Fibroblast of mammary gland (primary cell): ENCODE measurements at places on chromosomes 3 and 15.
A peak's percentile ranks its signal among the peaks of the same experiment; 100 is the strongest.

DNA sequence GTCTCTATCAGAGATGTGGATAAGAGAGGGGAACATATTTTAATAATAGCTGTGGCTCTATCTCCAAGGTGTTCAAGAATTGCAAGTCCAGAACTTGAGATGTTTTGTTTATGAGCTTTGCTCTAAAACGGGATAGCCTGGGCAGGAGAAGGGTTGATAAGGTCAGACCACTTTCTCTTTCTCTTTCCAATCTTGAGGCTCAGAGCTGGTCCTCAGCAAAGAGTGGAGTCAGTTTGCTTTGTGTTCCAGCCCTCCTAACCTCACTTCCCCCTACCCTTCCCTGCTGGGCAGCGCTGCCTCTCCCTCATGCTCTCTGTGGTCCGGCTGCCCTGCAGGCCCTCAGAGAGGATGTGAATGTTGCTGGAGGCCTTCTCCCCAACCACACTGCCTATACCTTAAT is 13.8 kb downstream of the KLHL6 start:
- no peak for DNase-seq

DNA sequence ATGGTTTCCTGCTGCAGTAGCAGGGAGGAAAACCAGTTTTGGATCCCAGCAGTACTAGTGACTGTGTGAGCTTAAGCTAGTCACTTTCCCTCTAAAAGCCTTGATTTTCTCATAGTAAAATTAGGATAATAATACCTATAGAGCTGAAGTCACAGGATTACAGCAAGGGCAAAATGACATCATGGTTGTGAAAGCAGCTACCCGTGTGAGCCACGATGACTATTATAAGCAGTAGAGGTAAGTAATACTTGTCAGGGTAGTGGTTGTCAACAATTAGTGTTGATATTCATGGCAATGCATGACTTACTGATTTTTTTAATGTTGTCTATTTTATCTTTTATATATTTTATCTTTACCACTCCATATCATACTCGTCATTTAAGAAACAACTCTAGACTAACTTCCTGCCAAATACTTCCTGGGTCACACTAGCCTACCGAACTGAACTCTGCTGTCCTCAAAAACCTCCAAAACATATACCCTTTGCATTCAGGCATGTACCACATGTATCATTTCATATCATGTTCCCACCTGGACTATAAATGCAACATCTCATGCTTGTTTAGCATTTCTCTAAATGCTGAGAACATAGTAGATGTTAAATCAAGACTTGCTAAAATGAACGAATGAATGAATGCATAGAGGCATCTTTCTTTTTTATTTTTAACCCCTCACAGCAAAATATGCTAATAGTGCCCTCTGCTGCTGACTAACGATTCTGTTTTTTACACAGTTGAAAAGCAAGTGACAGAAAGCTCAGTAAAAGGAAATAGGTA is 172.6 kb downstream of the P3H2 start:
- peak; percentile 43 for DNase-seq

DNA sequence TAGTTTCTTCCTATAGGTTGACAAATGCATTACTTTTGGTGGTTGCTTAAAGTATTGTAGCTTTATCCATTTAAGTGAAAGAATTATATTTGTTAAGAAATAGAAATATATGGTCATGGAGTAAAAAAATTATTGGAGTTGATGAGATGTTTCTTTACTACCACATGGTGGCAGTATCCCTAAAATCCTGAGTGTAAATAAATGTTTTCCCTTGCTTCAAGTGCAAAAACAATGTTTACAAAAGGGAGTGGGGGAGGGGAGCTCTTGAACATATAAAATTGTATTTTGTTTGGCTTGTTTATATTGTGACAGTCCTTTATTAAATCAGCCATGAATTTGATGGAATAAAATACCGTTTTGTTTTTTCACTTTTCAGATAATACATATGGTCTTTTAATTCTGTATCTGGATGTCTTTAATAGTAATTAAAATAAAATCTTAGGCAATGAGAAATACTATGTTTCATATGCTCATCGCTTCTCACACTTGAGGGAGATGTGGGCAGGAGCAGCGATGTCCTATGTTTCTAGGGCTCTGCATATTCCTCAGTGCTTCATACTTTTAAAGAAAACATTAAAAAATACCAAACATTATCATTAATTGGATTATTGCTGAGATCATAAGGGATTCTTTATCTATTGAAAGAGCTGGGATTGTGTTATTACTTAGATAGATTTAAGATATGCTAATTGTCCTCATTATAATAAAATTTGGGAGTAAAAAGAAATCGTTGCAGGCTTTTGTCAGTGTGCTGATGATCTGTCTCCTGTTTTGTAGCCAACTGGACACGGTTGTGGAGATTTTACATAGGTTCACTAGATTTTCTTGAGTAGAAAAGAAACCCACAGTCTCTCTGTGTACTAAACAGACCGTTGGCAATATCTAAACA is 349.7 kb downstream of the TUSC7 start:
- peak; percentile 42 for DNase-seq

DNA sequence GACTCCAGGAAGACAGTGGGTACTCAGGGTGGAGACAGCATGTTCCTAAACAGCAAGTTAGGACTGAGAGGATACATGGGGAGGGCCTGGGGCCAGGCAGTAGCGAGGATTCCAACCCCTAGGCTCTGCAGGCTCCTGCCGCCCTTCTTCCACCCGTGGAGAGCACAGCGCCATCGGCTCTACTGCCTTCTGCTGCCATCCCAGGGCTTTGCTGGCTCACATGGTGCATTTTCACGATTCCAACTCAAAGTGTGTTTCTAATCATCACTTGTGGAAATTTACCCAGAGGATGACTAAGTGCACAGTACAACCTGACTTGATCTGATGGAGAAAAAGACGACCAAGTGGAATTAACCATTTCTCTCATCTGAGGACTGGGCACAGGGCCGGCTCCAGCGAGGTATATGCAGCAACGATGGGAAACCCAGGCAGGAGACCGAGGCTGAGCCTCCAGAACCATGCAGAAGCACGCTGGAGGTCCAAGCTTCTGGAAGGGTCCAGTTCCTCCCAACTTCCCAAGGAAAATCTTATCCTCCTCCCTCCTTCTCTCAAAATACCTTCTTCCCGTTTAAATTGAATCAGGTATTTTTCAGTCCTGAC is 104.6 kb downstream of the LRIG1 start:
- DNase-seq, result peak; percentile 50

- DNase-seq, result no peak
Measured at GRCh38 chr3:61819861-61820260, 258.5 kb downstream of the PTPRG start.

DNA sequence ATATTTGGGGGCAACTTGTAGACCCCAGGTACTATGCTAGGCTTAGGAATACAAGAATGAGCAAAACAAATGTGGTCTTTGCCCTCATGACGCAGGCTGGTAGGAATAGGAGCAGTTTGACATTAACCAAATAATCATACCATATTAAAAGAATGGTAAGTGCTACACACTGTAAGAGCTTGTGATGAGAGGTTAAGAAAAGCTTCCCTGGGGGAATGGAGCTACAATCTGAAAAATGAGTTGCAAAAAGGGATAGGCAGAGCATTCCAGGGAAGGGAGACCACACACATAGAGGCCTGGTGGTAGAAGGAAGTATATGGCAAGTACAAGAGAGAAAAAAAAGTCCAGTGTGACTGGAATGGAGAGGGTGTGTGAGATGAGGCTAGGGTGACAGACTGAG is 37.3 kb downstream of the TMOD3 start:
- DNase-seq, result no peak

DNA sequence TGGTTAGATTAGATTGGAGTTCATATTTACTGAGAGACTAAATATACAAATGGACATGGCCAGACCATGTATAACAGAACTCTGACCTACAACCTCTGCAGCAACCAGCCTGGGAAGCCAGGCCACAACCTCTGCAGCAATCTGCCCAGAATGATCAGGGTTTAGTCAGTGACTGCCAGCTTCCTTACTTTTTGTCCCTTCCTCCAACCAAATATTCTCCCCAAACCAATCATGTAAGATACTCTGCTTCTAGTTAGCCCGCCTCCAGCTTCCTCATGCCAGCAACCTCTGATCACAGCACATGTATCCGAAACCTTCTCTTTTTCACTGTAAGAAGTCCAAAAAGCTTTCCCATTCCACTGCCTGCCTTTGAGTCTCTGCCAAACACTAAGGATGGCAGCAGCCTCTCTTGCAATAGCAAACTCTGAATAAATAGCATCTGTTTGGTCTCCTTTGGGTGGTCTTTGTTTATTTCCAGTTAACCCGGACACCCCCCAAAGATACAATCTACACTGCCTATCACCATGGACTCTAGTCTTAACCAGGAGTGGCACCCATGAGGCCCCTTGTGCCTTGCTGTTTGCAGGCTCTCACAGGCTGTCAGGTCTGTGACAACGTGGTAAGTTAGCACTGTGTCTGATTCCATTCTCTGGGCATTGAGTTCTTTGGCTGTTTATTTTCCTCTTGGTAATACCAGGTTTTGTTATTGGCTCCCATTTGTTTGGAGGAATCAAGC is 102.2 kb downstream of the ERC2 start:
- no peak for DNase-seq

DNA sequence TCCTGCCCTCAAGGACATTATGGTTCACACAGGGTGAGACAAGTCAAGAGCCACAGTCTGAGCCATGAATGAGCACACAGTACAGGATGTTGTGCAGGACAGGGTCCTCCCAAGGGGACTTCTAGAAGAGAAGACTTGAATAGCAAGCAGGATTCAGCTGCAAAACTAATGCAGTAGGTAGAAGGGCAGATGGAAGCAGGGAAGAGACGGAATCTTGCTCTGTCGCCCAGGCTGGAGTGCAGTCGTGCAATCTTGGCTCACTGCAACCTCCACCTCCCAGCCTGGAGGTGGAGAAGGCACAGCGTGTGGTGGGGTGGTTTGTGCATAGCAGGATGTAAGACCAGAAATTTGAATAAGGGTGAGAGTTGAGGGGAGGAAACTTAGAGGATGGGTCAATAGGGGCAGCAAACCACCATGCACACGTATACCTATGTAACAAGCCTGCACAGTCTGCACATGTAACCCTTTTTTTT is 8.0 kb downstream of the BCL2L10 start:
- no peak for DNase-seq

- peak; percentile 61 for DNase-seq
Measured at GRCh38 chr3:128343287-128344051, 123.2 kb downstream of the DNAJB8 start.

- DNase-seq, result no peak
Measured at GRCh38 chr3:143720381-143720780, 127.9 kb downstream of the SLC9A9 start.

- DNase-seq, result peak; percentile 96
Measured at GRCh38 chr3:53269888-53270880, 14.4 kb upstream of the TKT start.

DNA sequence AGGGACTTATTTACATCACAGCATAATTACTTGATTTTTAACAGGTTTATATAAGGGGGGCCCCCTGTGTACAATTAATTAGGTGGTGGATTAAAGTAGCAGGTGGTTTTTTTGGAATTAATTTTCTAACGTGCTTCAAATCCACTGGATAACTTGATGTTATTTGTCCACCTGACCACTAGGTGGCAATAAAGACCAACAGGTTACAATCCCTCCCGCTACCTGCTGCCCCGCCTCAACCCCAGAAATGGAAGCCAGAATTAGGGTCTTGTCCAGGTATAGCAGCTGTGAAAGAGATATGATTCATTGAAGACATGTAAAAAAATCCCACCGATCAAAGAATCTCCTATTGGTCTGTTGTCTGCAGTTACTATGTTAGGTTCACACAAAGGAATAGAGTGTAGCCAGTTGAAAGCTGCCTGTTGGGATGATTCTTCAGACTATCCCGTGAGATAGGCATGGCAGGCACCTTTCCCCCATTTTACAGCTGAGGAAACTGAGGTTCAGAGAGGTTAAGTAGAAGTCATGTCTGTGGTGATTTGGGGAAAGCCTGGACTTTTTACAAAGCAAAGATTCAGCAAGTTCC is 44.0 kb downstream of the MFSD1 start:
- DNase-seq, result peak; percentile 33
